ENCODE measurements at places on chromosomes 3 and 15.

- DNase-seq = no peak
These were observed 3.6 kb downstream of the FYTTD1 start for GRCh38 chr3:197753263-197753662.

- DNase-seq = no peak
These were observed 27.1 kb upstream of the ACKR4 start for GRCh38 chr3:132570016-132570415.

GRCh38 chr3:51706788-51707731 lies at the start of gene GRM2:
GRM2 (plus strand) TSS chr3:51707068; CDS start chr3:51708984, 1,916 bp downstream.
- peak; percentile 22 for DNase-seq

GRCh38 chr15:99084965-99085364 lies 19.9 kb upstream of the SYNM start:
- DNase-seq = no peak

Data from stimulated activated CD4-positive, alpha-beta T cell treated with anti-CD3 and anti-CD28 coated beads, Interleukin-4, amount 100 ng/mL, for 24 hours (primary cell).